ENCODE measurements at places on chromosomes 5 and 9.

- no peak for DNase-seq
Observed at GRCh38 chr5:2096887-2097505, 214.3 kb upstream of the IRX4 start.

- DNase-seq = no peak
Observed at GRCh38 chr9:134211811-134212485, 47.6 kb upstream of the RNU6ATAC start.

DNA sequence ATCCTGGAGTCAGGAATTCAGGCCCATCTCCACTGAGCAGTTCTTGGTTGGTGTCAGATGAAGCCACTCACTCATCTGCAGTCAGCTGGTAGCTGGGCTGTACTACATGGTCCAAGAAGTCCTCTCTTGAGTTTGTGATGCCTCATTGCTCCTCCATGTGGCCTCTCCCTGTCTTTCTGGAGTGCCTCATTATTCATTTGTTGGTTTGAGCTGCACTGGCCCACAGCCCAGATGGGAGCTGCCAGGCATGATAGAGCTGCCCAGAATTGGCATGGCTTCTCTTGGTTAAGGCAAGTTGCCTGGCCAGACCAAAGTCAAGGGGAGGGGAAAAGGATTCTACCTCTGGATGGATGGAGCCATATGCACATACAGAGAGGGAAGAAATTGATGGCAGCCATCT, 8.0 kb downstream of the PTCD2 start:
- DNase-seq = no peak

GRCh38 chr9:72460342-72461312, 60.8 kb upstream of the TMC1 start:
- no peak for DNase-seq

GRCh38 chr9:96483733-96484390, 33.9 kb downstream of the HABP4 start:
- no peak for DNase-seq

GRCh38 chr9:136225366-136225747, 20.3 kb downstream of the QSOX2 start:
- DNase-seq = peak; percentile 6

- no peak for DNase-seq
Observed at GRCh38 chr9:94919376-94920098, 193.0 kb downstream of the AOPEP start.

GRCh38 chr5:77170-77501, 14.8 kb upstream of the PLEKHG4B start:
- DNase-seq = no peak

DNA sequence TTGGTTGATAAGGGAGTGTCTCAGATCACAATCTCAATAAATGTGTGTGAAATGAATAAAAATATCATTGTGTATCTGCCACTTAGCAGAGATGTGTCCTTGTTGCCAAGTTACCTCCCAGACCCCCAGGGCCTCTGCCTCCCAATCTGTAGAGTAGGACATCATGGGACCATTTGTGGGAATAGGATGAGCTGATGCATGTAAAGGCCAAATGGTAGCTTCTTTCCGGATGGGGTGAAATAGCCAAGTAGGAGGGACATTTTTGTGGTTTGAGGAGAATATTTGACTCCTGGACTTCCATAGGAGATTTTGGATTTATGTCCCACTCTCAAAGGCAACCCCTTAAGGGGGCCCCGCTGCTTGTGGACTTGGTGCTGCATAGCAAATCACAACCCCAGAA, 82.6 kb upstream of the HRH2 start:
- no peak for DNase-seq

- no peak for DNase-seq
Observed at GRCh38 chr9:101226161-101226560, 158.6 kb downstream of the BAAT start.

GRCh38 chr5:177085985-177086653, 596 bp upstream of the FGFR4 start:
- DNase-seq = no peak

DNA sequence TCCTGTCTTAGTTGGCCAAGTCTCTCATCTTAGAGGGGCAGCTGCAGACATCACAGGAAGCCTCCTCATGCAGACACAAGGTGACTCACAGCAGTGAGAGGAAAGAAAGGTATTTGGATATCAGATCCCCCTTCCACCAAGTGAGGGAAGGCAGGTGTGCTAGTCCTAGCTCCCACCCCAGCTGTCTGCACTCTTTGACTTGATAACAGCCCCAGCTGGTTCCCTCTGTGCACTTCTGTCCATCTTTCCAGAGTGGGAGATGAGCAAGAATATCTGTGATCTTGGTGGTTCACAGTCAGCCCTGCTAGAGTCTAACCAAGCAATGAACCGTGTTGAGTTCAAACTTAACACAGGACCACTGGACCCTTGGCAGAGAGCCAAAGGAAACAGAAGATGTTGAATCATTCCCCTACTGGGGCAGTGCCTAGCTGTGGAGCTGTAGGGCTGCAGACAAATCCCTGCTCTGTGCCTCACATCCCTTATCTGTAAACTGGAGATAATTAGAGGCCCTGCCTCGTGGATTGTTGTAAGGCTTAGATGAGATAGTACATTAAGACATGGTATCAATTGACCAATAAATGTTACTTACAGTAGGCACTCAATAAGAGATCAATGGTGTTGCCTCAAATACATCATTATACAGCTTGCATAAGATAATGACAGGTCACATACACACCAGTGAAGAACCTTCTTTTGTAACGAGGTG, 39.1 kb downstream of the SH3RF2 start:
- DNase-seq = no peak

DNA sequence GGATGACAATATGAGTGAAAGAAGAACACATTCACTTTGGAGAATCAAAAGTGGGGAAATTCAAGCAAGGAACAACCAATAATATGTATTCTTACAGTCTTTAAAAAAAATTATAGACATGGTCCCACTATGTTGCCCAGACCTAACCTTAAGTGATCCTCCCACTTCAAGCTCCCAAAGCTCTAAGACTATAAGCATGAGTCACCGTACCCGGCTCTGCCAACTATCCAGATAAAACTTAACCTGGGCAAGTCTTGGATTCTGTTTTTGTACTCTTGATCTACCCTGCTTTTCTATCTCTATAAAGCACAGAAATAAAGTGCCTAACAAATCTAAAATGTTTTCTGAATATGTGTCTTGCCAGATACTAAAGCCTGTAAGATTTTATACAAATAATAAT, 30.9 kb downstream of the CEMIP2 start:
- DNase-seq = no peak

GRCh38 chr5:179699616-179700237, 960 bp downstream of the CANX start:
- DNase-seq = peak; percentile 19

DNA sequence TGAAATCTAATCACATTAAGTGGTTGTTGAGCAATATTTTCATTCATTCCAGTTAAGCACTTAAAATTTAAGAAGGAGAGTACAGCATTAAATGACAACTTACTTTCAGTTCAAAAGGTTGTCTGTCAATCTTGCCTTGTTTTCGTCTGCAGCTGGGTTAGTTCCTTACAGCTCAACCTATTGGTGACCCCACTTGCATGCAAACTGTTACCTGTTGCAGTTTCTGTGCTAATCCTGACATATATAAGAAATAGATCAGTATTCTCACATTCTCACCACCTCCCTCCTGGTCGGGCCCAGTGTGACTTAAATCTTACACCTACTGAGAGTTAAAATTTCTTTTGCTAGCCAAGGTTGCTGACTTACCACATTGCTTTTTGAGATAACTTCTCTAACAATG, 191.8 kb upstream of the SMC2 start:
- DNase-seq = no peak

DNA sequence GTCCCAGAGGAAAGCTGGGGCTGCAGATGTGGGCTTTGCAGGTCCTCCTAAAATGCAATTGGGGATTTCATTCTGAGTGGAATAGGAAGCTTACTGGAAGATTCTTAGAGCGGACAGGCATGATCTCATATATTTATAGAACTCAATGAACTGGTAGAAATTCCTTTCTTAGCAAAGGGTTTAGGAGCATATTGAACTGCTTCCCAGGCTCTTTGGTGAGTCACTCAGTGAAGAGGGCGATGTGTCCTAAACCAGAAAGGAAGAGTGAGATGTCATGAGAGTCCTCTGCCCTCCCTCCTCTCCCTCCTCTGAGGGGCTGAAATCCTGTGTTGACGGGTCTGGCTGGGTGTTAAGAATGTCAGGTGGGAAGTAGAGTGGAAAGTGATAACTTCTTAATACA, 26.3 kb upstream of the SEMA6A start:
- DNase-seq = no peak
